Forelimb muscle (tissue), 1 donor: ENCODE measurements at places on chromosomes 2 and 18. TPM values are rescaled to one million over a fixed set of nuclear protein-coding genes. Genes with fewer than 3 reads are reported as not detected.

Gene FOXI3
- polyA plus RNA-seq: 0.05 TPM

Gene ARHGAP28
- polyA plus RNA-seq: 22.5 TPM

Gene SPEG
- 235 TPM for polyA plus RNA-seq

Gene ANKAR
- 7.6 TPM for polyA plus RNA-seq

Gene MAP3K19
- not detected for polyA plus RNA-seq

Gene ALPP
- polyA plus RNA-seq: not detected

Gene SKOR2
- not detected for polyA plus RNA-seq

Gene DTNA
- 90.1 TPM for polyA plus RNA-seq

Gene LOXL3
- 8.7 TPM for polyA plus RNA-seq

Gene HOXD10
- 0.24 TPM for polyA plus RNA-seq

Gene PDCL3
- 34.3 TPM for polyA plus RNA-seq

Gene CROCC2
- polyA plus RNA-seq: 0.20 TPM
